ENCODE measurements at places on chromosomes 7 and 10. TPM values are rescaled to one million over a fixed set of nuclear protein-coding genes. Genes with fewer than 3 reads are reported as not detected.

- DNase-seq = no peak
These were observed 4.7 kb upstream of the ARPC1B start for GRCh38 chr7:99369767-99370391.

- no peak for DNase-seq
These were observed 20.6 kb downstream of the SEPHS1 start for GRCh38 chr10:13327534-13327933.

DNA sequence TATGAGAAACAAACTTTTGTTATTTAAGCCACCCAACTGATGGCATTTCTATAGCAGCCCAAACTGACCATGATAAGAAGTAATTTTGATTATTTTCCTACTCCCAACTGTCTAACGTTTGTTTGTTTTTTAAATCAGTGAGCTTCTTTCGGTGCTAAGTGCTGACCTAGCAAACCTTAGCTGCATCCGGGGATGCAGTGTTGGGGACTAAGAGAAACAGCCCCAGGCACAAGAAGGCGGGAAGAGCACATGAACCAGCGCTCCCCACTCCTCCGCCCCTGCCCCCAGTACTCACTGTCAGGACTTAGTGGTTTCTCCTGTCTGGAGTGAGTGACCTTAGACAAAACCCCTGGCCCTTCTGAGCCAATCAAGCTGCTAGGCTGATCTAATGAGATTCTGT lies 168.8 kb downstream of the CALN1 start:
- no peak for DNase-seq

Gene MLXIPL
- total RNA-seq = not detected

GRCh38 chr7:128831178-128831993 lies 1.2 kb downstream of the FLNC start:
- DNase-seq = no peak

Gene INHBA
- total RNA-seq = not detected
